ENCODE measurements at places on chromosomes 12 and 14.

DNA sequence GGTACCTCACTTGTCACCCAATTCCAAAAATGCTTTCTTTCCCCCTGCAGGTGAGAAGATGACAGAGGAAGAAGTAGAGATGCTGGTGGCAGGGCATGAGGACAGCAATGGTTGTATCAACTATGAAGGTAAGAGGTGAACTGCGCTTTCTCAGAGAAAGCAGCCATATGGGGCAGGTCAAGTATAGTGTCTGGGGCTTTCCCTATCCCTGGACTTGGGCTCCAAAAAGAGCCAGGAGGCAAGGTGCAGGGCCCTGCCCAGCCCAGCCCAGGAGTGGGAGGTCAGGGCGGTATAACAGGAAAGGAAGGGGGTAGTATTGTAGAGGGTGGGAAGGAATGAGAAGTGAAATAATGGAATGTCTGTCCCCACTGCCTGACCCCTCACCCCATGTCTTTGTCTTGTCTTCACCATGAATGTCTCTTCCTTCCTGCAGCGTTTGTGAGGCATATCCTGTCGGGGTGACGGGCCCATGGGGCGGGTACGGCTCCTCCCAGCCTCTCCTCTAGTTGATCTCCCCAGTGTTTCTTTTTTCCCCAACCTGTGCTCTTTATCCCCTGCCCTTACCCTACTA, 2.1 kb downstream of the MYL6 start:
- DNase-seq: no peak

DNA sequence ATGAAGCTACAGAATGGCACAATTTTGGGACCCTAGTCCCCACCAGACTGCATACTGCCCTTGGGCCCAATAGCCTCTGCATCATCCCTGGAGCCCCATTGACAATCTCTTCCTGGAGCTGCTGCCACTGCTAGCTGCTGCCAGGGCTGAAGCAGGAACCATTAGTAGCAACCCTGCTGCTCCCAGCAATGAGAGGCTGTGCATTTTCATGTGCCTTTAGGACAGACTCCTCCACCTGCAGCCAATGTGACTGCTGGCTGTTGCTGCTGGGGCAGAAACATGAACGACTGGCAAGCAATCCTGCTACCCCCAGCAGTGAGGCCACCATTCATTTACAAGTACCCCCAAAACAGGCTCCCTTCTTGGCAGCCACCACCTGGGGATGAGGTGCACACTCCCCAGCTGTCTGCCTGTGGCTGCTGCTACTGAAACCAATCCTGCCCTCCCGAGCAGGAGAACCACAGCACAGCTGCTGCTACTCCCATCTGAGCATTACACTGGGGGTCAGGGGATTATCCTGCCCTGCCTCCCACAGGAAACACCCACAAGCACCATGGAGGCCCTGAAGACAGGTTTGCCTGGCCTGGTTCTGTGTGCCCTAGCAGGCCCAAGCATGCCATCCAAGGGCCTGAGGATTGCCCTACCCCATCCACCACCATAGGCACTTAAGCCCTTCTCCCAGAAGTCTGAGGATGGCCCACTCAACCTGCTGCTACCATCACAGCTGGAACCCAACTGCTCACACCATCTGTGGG, 181.0 kb downstream of the MYRFL start:
- DNase-seq: no peak

DNA sequence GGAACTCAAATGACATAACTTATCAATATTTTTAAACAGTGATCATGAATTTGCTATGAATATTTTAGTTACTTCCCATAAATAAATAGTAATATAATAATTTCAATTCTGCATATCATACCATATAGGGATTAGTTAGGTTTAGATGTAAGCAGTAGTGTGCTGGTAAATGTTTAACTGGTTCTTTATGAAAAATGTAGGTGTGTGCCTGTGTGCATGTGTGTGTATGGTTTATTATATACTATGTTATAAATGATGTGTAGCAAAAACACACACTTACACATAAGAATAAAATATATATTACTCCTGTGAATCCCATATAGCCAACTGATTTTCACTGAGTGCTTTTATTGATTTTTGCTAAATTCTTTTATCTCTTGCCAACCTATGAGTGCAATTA, 14.0 kb upstream of the BHLHE41 start:
- DNase-seq: no peak

GRCh38 chr14:78103271-78103670, 66.9 kb upstream of the NRXN3 start:
- peak; percentile 26 for DNase-seq

DNA sequence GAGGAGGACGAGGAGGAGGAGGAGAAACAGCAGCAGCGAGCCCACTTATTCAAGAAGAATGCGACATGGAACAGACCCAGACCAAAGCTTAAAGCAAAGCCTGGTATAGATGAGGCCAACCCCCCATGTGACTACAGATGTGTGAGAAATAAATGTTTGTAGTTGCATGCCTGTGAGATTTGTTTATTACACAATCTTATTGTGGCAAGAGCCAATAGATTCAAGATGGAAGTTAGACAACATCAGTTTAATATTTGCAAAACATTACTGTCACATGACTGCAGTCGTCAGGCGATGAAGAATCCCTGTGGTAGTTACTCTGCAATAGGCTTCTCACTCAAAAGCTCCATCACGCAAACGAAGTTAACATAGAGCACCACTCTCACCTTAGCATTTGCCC, 17.2 kb upstream of the SLC35F4 start:
- DNase-seq: no peak

GRCh38 chr12:130480887-130481286, 143.2 kb downstream of the PIWIL1 start:
- peak; percentile 100 for DNase-seq

DNA sequence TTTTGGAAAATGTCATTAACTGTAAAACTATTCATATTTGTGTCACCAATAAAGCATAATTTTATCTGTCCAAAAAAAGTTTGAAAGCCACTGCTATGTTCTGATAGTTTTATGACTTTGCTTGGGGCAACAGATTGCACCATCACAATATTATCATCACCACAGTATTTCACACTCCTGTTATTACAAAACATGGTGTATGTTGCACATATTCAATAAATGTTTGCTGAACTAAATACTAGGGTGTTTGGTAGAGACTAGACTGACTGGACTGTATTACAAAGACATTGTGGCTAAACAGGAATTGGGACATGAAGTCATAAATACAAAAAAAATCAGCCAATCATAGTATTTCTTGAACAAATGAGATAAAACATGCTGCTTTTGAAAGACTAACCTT, 55.1 kb downstream of the PAWR start:
- DNase-seq: no peak

GRCh38 chr14:91283666-91284065, 39.2 kb upstream of the GPR68 start:
- DNase-seq: no peak

- no peak for DNase-seq
Observed at GRCh38 chr14:79840831-79841230, 370.5 kb downstream of the DIO2 start.
